ENCODE measurements at places on chromosomes 12 and 14.

- DNase-seq: no peak
Observed at GRCh38 chr14:76880449-76880848, 54.2 kb downstream of the LRRC74A start.

DNA sequence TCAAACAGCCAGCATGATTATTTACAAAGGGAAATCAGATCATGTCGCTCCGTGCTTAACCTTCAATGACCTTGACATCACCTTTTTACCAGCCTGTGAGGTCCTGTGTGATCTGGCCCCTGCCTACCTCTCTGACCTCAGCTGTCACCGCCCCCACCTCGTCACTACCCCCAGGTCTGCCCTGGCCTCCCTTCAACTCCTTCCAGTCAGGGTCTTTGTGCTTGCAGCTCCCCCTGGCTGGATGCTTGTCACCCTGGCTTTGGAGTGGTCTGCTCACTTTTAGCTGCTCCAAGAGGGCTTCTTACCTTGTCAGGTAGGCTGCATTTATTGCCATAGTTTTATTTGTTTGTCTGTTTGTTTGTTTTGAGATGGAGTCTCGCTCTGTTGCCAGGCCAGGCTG lies 8.2 kb upstream of the MAX start:
- no peak for DNase-seq

DNA sequence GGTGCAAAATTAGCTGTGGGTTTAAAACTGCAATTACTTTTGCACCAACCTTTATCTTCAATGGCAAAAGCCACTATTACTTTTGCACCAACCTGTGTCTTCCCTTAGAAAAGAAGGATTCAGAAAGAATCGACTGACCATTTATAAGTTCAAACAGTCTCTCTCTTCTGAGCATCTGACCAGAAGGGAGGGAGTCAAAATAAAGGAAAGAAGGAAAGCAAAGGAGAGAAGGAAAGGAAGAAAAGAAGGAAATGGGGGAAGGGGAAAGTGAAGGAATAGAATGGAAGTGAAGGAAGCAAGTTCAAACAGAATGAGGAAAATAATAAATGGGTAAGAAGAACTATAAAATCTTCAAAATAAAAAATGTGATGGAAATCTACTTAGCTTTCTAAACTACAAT lies 57.8 kb downstream of the KDM5A start:
- no peak for DNase-seq

DNA sequence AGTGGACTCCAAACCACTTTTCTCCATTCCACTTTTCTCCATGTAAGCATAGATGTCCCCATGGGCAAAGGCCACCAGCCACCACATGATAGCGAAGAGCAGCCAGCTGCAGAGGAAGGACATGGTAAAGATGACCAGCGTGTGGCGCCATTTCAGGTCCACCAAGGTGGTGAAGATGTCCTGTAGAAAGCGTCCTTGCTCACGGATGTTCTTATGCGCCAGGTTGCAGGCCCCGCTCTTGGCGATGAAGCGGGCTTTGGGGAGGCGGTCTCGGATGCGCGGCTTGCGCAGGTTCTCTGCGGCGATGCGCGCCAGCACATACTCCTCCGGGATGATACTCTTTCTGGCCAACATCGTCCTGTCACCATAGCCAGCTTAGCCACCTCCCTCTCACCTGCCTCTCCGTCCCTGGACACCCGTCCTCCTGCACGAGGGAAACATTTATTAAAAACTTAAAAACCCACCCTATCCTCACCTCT lies 1.2 kb downstream of the KCNJ8 start:
- no peak for DNase-seq

Data from activated CD8-positive, alpha-beta memory T cell treated with anti-CD3 and anti-CD28 coated beads for 1 hour (primary cell).